ENCODE measurements at places on chromosomes 6 and 20.

- DNase-seq: no peak
Observed at GRCh38 chr20:846894-847278, 13.4 kb downstream of the FAM110A start.

DNA sequence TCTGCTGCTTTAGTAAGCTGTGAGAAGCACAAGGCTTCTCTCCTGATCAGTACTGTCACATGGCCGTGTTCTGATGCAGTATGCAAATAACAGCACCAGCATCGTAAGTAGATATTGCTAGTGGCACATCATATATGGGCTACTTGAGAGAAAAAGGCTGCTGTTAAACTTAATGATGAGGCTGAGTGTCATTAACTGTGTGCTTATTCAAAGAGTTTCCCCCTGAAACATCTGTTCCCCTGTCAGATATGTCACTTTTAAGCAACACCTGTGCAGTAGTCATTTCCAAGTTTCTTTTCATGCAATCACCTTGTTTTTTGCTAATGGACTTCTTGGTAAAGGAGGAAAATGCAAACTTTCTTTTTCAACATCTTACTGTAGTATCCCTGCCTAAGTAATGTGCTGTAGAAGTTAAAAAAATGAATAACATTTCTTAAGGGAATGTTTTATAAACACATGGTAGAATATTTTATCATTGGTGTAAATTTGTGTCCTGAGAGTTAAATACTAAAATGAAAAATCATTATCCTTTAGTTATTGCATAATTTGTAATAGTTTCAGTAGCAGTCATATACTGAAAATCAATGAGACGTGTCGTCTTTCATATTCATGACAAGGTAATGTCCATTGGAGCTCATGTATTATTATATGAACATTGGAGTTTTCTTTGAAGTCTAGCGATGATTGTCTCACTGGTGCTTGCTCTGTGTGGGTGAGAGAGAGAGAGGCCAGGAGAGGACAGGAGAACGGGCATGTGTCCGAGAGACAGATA is 366.3 kb downstream of the CDKAL1 start:
- no peak for DNase-seq

DNA sequence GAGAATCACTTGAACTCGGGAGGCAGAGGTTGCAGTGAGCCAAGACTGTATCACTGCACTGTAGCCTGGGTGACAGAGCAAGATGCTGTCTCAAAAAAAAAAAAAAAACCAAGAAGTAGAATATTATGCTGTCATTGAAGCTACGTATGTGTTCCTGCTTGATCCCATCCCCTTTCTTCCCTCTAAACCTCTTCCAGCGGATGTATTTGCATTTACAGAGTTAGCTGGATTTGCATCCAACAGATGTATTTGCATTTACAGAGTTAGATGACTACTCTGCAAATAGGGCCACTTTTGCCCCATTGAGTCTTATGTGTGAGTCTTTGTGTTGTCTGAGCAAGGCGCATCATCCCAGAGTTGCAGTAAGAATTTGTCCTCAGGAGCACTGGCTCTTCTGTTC is 24.9 kb upstream of the IPCEF1 start:
- no peak for DNase-seq

- no peak for DNase-seq
Observed at GRCh38 chr20:63215101-63216040, 560 bp downstream of the YTHDF1 start.

GRCh38 chr6:162363757-162364156 is 363.8 kb downstream of the PRKN start:
- DNase-seq: no peak

DNA sequence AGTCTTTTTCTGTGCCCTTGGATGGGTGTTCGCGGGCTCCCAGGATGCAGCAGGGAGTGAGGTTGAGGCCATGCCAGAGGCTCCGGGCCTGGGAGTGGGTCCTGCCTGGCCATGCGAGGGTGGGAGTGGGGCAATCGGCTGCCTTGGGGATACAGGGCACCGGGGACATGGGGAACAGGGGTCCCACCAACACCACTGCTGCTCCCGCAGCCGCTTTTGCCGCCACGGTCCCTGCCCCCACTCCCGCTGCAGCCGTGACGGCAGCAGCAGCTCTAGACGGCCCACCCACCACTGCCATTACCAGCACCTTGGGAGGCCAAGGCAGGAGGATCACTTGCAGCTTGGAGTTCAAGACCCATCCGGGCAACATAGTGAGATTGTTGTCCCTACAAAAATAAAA is 35.3 kb upstream of the FAM50B start:
- DNase-seq: no peak

DNA sequence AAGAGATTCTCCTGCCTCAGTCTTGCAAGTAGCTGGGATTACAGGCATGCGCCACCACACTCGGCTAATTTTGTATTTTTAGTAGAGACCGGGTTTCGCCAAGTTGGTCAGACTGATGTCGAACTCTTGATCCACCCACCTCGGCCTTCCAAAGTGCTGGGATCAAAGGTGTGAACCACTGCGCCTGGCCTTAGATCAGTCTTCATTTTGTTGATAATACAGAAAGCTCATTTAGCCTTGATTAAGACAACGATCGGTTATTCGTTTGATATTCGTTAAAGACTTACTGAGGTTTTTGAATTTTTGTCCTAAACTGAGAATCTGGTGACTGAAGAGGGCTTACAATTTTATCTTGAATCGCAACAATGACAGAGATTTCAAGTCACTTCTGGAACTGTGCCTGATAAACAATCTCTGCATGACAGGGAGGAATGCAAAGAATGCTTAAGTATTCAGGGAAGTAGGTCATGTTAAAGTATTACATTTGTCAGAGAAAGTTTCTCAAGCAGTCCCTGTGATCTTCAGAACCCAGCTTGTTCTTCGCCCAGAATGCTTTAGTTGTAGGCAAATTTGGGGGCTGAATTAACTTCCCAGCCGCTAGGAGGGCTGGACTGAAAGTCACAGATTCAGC is 14.8 kb downstream of the AKAP12 start:
- DNase-seq: no peak

GRCh38 chr20:8242827-8243724 is 111.0 kb downstream of the PLCB1 start:
- DNase-seq: peak; percentile 45

DNA sequence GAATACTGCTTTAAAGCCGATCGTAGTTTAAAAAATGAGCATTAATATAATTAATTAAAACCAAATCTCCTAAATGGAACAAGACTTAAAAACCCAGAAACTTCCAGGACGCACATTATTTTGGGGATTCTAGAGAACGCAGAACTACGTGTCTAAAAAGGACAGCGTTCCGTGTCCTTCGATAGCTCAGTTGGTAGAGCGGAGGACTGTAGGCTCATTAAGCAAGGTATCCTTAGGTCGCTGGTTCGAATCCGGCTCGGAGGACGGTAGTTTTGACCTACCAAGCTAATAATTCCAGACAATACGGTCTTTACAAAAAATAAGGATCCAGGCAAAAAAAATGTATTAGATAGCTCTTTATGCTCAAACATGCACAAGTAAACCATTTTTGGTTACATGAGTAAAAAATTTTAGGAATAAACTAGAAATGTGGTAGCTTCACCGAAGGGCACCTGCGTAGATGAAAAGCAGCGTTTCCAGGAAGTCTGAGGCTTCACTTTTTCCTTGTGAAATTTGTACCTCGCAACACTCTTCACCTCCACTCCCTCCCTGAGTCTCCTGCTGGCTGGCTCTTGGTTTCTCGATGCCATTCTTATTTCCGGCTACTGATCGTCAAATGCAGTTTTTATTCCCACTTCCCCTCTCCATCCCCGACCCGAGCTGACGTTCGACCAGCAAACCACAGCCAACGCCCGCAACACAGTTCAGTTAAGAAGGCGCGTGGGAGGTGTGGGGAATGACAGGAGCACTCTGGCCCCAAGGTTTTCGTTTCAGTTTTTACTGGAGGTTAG is 19.6 kb upstream of the ABT1 start:
- peak; percentile 88 for DNase-seq

GRCh38 chr6:80338201-80338836 is 231.8 kb downstream of the BCKDHB start:
- no peak for DNase-seq

DNA sequence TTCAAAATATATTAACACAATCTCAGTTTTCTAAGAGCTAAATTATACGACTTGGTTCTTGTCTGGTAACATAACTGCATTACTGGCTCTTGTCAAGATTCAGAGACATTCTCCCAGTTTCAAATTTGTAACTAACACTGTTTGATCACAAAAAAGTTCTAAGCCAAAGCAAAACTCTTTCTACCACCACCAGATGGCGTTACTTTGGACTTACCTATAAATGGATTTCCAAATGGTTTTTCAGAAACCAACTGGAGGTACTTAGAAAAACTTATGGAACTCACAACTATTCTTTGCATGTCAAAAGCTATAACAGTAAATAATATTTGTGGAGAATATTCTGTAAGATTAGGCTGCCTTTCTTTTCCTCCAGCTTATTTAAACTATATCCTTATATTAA is 34.2 kb upstream of the GFRAL start:
- DNase-seq: no peak

DNA sequence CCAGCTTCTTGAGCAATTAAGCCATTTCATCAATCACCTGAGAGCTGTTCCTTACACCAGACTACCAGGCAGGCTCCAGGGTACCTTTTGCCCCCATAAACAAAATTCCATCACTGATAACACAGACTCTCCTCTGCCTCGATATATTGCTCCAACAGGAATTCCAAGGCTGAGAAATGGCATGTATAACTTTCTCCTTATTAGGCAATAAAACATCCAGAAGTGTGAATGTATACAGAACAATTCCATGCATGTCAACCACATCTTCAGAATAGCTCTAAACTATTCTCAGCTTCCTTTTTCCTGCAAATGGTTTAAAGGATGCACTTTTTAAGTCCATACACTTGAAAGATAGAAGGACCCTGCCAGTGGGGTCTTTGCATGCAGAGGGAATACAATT is 73.8 kb downstream of the EDN3 start:
- no peak for DNase-seq

DNA sequence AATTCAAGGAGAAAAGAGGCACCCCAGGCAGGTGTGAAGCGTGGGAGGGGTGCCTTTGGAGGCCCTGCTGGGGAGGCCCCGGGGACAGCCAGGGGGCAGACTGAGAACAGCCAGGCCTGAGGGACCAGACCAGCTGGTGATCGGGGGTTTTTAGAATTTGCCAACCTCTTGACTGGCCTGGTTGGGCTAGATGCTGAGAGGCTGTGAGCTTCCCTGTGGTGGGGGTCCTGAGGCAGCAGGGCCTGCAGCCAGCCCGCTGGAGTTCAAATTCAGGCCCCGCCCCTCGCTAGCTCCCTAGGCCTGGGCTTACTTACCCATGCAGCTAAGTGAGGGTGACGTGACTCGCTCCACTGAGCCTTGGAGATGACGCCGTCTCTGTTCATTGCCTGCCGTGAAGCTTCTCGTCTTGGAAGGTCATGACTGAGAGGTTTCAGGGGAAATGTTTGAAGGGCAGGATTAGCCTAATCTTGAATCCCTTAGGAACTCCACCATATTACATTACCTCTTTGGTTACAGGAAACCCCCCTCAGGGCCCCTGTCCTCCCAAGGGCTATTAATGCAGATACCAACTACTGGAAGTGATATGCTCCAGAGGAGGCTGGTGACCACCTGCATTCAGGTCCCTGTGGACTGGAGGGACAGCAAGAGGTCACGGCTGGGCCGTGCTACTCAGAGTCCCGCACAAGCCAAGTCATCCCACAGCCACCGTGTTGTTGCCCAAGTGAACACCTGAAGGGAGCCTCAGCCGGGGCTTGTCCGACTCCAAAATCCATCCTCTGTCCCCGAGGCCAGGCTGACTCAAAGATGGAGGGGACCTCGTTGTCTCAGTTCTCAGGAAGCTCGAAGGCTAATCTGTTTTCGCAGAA is 73.9 kb upstream of the DUSP22 start:
- DNase-seq: no peak
